ENCODE measurements at places on chromosomes 7 and 10.

- no peak for DNase-seq
Observed at GRCh38 chr7:132076301-132077035, 499.8 kb downstream of the PLXNA4 start.

DNA sequence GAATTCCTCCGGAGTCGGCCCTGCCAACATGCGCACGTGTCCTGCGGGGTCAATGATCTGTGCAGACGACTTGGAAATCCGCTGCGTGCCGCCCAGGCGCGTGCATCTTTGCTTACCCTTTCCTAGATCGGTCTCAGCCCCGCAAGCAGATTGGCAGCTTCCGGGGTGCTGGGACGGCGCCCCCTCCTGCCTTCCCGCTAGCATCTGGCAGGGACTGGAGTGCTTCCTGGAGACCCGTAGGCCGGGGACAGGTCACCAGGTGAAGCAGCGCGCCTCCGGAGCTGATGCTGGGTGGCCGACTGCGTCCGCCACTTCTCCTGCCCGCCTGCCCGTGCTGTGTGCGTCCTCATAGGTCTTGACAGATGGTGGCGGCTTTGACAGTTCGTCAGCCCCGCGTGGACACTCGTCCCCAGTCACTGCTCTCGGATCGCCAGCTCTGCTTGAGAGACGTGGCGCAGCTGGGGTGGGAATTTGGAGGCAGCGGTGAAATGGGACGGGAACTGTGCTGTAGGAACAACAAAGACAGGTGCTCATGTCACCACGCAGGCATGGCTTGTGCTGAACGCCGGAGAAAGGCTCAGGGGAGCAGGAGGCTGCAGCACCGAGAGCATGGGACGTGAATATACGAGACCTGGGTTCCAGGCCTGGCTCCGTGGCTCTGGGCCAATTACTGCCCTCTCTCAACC is 21.9 kb upstream of the KCNK18 start:
- DNase-seq: peak; percentile 62

GRCh38 chr7:20793694-20794394 is 7.2 kb upstream of the SP8 start:
- no peak for DNase-seq

GRCh38 chr10:88270871-88271713 is 312.0 kb downstream of the RNLS start:
- no peak for DNase-seq

GRCh38 chr10:12510501-12510941 is 161.2 kb downstream of the CAMK1D start:
- DNase-seq: no peak

DNA sequence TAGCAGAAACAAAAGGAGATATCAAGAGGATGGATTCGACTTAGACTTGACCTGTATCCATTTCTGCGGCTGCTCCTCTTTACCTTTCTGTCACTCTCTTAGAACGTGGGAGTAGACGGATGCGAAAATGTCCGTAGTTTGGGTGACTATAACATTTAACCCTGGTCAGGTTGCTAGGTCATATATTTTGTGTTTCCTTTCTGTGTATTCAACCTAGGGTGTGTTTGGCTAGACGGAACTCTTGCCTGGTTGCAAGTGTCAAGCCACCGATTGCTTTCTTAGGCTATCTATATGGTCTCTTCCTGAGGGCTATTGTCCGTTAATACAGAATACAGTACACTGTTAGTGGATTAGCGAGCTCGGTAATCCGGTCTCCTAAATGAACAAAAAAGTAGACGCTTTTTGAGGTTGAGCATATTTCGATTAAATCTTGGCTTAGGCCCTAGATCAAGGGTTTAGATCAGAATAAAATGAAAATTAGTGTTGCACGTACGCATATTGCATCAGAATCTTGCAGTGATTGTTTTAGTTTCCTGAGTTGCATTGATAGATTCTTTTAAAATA is 1.2 kb downstream of the PTEN start:
- no peak for DNase-seq

GRCh38 chr7:69981646-69982045 is 383.4 kb downstream of the AUTS2 start:
- no peak for DNase-seq

DNA sequence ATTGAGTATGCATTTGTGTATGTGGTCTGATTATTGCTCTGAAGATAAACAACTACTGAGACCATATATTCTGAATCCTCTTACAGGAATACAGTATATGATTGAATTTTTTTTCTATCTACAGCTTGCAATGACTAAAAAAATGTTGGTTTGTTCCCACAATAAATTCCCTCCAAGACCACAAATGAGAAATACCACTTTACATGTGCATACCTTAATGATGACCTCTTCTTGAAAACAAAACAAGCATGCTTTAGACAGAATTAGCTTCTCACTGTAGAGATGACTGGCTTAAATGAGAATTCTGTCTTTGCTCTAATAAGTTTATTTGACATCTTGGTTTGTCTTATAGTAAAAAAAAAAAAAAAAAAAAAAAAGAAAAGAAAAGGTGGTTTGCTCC is 241.5 kb downstream of the PCDH15 start:
- DNase-seq: no peak

- DNase-seq: no peak
Observed at GRCh38 chr10:48993627-48994026, 54.0 kb upstream of the LRRC18 start.

- no peak for DNase-seq
Observed at GRCh38 chr10:103463499-103463898, 4.8 kb upstream of the CALHM1 start.

DNA sequence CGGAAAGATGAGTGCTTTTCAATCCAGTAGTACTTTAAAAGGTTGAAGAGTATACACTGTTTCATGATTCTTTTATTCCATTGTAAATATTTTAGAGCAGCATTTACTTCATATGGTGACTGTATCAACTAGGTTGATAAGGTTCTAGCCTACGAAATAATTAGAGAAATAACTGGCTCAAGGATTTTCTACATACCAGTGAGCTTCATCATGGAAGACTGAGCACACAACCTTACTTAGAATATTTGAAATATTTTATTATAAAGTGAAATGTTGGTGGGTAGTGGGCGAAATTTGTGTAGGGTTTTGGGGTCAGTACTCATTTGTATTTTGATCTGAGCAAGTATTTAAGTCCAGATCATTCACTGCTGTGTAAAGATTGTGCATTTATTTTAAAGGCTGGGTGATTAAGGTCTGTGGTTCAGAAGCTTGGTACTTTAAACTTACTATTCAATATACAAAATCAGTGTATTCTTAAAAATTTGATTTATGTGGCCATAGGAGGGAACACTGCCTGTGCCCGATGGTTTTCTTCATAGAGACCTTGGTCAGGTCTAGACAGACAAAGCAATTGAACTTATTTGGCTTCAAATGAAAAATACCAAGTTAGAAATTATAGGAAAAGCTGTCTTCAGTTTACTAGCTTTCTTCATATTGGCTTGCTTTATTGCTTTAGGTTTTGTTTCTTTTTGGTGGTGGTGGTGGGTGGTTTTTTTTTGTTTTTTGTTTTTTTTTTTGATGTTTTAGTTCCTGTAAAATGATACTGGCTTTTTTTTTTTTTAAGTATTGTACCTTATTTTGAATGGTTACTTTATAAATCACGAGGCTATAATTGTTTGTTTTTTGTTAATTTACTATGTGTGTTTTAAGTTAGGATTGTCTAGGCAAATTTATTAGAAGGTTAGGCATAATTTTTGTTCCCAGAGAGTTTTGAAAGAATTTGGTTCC is 3.0 kb downstream of the KMT2E start:
- no peak for DNase-seq

GRCh38 chr7:55641811-55642210 is 69.5 kb upstream of the VOPP1 start:
- DNase-seq: no peak

Measured in sciatic nerve (tissue), 2 donors.